CD14-positive monocyte (primary cell): ENCODE measurements at places on chromosomes 3 and 15. TPM values are rescaled to one million over a fixed set of nuclear protein-coding genes. Genes with fewer than 3 reads are reported as not detected.

GRCh38 chr3:17508180-17508752 lies 234.2 kb downstream of the TBC1D5 start:
- H3K36me3 ChIP-seq = peaks cover 21% of the 10 kb centered on the region
- H3K27me3 ChIP-seq = no peaks in the 10 kb centered on the region
- H3K4me3 ChIP-seq = no peak overlapping the region
- DNase-seq = no peak

- no peak overlapping the region for H3K4me3 ChIP-seq
- H3K27ac ChIP-seq = no peak overlapping the region
- H3K36me3 ChIP-seq = no peaks in the 10 kb centered on the region
- no peaks in the 10 kb centered on the region for H3K27me3 ChIP-seq
- peaks cover 8% of the 10 kb centered on the region for H3K4me1 ChIP-seq
These were observed 7.0 kb downstream of the SCAPER start for GRCh38 chr15:76898102-76898501.

- H3K4me3 ChIP-seq = no peak overlapping the region
- no peak for DNase-seq
- no peak overlapping the region for H3K27ac ChIP-seq
- peaks cover 4% of the 10 kb centered on the region for H3K4me1 ChIP-seq
- no peaks in the 10 kb centered on the region for H3K36me3 ChIP-seq
- H3K27me3 ChIP-seq = no peaks in the 10 kb centered on the region
These were observed 46.9 kb downstream of the TBL1XR1 start for GRCh38 chr3:177150218-177150916.

DNA sequence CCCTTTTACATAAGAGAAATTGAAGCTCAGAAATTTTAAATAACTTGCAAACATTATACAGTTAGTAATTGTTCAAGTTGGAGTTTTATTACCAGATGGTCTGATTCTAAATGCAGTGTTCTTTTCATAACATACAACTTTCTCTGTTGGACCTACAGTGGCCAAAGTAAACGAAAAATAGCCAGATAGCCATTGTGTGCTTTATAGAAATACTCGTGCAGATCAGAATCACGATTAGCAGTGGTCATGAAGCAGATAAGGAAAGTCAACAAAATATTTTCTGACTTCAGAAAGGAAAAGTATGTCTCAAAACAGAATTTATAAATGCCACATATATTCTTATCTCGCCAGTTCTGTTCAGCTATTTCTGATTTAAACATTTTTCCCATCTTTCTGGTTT lies 436.9 kb downstream of the CNTN6 start:
- no peaks in the 10 kb centered on the region for H3K36me3 ChIP-seq
- no peaks in the 10 kb centered on the region for H3K4me1 ChIP-seq

BFSP2 gene
- polyA plus RNA-seq = not detected
